ENCODE measurements at places on chromosomes 2 and 18.

DNA sequence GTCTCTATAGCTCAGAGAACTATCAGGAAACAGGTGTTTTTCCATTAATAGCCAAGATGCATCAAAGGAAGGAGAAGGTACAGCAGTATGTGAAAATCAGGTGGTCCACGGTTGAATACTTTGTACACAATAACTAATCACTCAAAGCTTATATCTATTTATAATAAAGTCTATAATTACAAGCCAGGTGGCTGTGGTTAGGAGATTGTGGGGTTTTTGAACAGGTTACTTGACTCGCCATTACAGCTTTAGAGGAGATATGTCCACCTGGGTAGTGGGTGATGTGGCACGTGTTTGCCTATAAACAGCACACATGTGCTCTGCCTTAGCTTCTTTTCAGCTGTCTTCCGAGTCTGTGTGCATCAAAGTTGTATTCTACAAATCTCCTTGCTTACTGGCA lies 892.2 kb upstream of the ZEB2 start:
- no peak for DNase-seq

- peak; percentile 70 for DNase-seq
These were observed 2.0 kb downstream of the PHLPP1 start for GRCh38 chr18:62717169-62717924.

DNA sequence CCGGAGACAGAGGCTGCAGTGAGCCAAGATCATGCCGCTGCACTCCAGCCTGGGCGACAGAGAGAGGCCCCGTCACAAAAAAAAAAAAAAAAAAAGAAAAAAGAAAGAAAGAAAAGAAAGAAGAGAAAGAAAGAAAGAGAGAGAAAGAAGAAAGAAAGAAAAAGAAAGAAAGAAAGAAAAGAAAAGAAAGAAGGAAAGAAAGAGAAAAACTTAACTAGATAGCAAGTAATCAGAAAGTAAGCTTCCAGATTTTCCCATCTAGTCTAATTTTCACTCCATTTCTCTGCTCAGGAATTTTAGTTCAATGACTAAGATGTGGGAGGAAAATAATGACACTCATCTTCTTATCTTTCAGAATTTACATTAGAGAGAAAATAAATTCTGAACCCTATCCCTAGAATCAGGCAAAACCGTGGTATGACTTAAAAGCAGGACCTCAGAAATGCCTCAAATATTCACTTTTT lies 2.4 kb downstream of the GFPT1 start:
- DNase-seq = no peak

DNA sequence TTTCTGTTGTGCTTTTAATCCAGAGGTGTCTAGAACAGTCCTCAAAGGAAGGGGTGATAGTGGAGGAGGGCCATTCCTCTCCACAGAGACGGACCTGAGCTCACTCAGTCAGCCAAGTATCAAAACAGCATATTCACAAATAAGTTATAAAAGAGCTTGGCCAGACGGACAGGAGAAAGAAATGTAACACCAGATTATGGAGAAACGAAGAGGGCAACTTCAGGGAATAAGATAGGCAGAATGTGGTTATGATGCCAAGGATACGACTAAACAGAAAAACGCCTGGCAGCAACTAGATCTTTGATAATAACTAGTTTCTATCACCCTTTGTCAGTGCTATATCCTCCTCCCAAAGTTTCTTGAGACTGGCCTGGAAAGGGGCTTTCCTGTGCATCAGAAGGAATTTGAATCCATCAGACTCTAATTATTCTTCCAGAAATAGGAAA lies 42.5 kb downstream of the MAP4K3 start:
- DNase-seq = no peak

GRCh38 chr2:64313398-64313723 lies 140.6 kb upstream of the LGALSL start:
- no peak for DNase-seq

- DNase-seq = peak; percentile 33
These were observed 11.3 kb upstream of the TMSB10 start for GRCh38 chr2:84894131-84894586.

DNA sequence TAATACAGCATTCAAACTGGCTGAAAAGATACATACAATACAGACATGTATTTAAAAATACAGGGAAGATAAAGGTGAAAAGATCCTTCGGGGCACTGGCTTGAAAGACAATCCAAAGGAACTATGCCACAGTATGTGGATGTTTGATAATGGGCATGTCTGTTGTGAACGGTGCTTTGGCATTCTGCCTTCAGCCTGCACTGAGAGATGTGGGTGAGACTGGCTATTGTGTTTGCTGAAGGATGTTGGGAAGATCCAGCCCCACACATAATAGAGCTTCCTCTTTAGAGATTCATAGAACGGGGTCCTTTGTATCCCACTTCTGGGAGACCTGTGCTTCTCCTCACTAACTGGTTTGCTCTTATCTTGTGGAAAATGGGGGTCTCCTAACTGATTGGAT lies 65.1 kb upstream of the CXCR4 start:
- DNase-seq = peak; percentile 11
